ENCODE measurements at places on chromosomes 5 and 9. TPM values are rescaled to one million over a fixed set of nuclear protein-coding genes. Genes with fewer than 3 reads are reported as not detected.

Gene ARID3C
- 0.24 TPM for total RNA-seq

Gene TLE1
- 0.13 TPM for total RNA-seq

Gene GFRA3
- total RNA-seq: not detected

- no peak for DNase-seq
Observed at GRCh38 chr9:12920437-12920836, 145.6 kb downstream of the LURAP1L start.

DNA sequence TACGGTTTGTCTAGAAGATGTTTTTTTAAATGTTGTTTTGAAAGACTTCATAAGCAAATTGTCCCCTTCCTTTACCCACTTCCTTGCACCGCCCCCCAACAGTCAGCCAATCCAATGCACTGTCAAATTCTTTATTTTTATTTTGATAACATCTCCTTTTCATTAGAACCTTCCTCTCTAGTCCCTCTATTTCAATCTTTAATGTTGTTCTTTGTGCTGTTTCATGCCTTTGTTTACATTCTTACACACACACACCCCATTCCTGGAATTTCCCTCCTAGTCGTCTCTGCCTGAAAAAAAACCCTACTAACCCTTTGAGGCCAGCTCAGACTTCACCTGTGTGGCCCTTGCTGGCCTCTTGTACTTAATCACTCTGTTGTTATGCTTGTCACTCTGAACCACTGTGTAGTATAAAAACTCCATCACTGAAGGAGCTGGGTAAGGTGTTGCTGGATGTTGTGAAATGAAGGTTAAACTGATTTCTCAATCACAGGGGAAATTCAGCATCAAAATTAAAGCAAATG lies 133.4 kb downstream of the UGCG start:
- DNase-seq: no peak

DNA sequence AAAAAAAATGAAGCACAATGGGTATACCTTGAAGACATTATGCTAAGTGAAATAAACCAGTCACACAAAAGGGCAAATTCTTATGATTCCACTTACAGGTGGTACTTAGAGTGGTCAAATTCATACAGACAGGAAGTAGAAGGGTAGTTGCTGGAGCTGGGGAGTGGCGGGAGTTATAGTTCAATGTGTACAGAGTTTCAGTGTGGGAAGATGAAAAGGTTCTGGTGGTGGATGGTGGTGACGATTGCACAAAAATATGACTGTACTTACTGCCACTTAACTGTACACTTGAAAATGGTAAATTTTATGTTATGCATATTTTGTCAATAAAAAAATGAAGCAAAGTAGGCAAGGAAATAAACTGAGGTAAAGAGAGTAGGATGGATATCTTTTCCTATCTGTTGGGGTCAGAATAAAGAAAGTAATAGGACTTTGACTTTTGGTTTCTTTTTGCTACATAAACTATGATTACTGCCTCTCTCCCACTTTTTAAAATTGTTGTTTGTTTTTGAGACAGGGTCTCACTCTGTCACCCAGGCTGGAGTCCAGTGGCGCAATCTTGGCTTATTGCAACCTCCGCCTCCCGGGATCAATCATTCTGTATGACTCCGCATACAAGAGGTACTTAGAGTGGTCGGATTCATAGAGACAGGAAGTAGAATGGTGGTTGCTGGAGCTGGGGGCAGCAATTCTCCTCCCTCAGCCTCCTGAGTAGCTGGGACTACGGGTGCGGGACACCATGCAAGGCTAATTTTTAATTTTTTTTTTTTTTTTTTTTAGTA lies 4.0 kb upstream of the PSAT1 start:
- DNase-seq: no peak

GRCh38 chr9:119487118-119487827 lies 118.0 kb upstream of the BRINP1 start:
- no peak for DNase-seq

GRCh38 chr9:129863059-129863690 lies 27.9 kb downstream of the USP20 start:
- no peak for DNase-seq

Gene PCDHB2
- 0.13 TPM for total RNA-seq

Gene SLC34A1
- 0.10 TPM for total RNA-seq

DNA sequence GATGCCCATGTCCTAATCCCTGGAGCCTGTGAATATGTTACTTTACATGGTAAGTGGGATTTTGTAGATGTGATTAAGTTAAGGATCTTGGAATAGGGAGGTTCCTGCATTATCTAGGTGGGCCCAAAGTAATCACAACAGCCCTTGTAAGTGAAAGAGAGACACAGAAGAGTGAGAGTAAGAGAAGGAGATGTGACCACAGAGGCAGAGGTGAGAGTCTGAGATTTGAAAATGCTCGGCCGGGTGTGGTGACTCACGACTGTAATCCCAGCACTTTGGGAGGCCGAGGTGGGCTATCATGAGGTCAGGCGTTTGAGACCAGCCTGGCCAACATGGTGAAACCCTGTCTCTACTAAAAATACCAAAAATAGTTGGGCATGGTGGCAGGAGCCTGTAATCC lies 2.6 kb upstream of the HINT1 start:
- no peak for DNase-seq

Gene AFAP1L1
- total RNA-seq: not detected

DNA sequence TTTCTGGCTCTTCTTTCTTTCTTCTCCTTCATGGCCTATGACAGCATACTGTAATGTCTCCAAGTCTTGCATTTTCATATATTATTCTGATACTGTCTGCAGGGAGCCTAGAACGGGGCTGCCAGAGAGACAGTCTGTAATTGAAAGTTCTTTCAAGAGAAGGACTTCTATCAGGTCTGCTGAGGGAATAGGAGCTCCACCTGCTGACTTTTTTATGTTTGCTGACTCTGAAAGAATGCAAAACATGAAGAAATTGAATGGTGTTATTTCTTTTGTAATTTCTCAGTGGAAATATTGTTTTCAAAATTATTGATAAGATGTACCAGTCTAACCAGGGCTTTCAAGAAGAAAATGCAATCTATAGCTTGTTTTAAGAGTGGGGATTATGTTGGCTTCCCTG lies 121.9 kb upstream of the RFX3 start:
- DNase-seq: no peak

Gene PLEKHG4B
- 0.05 TPM for total RNA-seq

DNA sequence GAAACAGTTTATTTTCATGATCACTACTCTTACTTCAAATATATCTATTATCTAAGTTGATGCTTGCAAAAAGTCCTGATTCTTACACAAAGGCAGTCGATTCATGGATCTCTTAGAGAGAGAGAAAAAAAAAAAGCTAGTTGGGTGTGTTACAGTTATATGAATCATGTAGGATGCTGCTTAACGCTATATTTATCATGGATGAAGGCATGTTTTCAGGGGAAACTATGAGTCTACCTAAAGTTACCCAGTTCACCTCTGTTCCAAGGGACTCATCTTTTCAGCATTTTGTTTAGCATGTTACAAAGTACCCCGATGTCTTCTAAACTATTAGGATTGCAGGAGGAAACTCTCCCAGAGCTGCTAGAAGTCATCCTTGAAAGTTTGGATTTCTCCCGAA lies 13.5 kb downstream of the TMC1 start:
- no peak for DNase-seq

Gene FGD3
- total RNA-seq: 13.2 TPM

DNA sequence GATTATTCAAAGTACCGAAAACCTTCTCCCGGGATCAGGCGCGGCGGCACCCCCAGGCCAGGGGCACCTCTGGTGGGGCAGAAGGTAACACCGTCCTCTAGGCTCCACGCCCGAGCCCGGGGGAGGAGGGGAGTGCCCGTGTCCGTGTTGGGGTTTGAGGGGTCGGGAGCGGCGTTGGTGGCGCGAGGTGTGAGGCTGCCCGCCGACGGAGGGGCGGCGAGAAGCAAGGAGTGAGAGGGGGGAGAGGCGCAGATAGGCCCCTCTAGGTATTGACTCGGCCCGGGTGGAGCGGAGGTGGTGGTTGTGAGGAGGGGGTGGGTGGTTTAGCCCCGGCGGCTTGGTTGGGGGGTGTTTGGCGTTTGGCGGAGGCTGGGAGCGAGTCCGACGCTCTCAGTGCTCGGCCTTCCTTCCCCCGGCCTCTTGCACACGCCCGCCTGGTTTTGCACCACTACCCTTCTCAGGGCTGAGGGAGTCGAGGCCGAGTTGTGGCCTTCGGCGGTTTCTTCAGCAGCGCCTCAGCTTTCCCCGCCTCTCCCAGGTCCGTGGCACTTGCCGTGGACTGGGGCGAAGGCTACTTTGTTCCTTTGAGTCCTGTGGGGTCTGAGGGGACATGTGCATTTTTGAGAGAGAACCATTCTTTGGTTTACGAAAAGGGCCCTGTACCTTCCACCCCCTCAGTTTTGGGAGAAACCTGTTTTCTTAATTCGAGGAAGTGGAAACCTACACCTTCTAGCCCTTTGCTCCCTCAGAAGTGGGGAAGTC lies 450 bp downstream of the GPBP1 start:
- DNase-seq: no peak

DNA sequence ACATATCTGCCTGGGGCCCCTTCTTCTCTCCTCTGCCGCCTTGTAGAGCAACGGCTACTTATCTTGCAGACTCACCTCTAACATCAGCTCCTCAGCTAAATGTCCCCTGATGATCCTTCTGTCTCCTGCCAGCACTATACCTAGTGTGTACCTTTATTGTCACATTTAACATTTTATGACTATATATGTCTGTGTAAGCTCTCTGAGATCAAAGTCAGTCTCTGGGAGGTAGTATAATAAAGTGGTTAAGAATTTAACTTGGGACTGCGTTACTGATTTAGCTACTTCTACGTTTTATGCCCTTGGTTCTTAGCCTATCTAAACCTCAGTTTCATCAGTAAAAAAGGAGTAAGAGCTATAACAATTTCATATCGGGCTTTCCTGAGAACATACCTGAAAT lies 2.2 kb downstream of the TMED7 start:
- no peak for DNase-seq

Gene UNC5A
- total RNA-seq: not detected

DNA sequence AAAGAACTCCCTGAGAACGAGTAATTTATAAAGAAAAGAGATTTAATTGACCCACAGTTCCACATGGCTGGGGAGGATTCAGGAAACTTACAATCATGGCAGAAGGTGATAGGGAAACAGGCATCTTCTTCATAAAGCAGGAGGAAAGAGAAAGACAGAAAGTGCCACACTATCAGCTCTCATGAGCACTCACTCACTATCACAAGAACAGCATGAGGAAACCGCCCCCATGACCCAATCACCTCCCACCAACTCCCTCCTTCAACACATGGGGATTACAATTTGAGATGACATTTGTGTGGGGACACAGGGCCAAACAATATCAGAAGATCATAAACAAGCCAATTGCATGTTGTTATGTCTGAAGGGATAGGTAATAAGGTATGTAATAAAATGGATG lies 935.9 kb upstream of the COX7C start:
- no peak for DNase-seq

DNA sequence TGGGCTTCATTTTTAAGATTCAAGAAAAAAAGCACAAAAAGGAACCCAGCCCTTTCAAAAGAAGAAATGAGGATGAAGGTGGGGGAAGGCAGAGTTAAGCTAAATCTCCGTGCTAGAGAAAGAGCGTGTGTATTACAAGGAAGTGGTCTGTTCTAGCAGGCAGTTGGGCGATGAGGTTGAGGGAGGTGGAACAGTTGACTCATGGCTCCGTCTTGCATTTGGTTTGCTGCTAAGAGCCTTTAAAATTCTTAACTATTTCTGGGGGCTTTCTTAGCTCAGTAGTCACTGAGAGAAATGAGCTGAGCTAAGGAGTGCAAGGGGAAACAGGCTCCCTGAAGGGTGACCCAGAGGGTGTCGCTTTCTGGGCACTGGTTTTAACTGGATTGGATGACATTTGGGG lies 117.4 kb downstream of the GCNT1 start:
- peak; percentile 51 for DNase-seq

Gene GDA
- 0.27 TPM for total RNA-seq

Gene PCDHGA10
- 1.8 TPM for total RNA-seq
